ENCODE measurements at places on chromosomes 5 and 9.

- no peak for DNase-seq
Measured at GRCh38 chr9:127835991-127836516, 18.4 kb downstream of the ENG start.

DNA sequence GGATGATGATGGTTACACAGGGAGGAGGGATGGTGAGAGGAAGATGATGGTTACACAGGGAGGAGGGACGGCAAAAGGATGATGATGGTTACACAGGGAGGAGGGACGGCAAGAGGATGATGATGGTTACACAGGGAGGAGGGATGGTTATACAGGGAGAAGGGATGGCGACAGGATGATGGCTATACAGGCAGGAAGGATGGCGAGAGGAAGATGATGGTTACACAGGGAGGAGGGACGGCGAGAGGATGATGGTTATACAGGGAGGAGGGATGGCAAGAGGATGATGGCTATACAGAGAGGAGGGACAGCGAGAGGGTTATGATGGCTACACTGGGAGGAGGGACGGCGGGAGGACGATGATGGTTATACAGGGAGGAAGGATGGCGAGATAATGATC, 64.1 kb upstream of the FCN1 start:
- no peak for DNase-seq

DNA sequence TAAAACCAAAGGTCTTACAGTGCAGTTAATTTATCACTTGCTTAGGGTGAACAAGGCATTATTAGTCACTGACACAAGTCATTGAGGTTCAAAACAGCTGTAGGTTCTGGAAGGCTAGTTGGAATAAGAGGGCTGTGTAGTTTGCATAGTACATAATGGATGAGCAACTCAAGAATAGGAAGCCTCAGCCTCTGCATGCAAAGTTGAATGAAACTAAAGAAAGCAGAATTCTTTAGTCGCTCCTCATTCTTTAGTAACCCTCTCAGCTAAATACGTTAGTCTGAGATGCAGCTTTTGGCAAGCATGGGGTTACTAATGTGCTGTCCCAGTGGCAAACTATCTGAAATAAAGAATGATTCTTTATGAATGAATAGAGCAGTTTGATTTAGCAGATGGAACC, 74.2 kb downstream of the ADGRV1 start:
- DNase-seq, result no peak

DNA sequence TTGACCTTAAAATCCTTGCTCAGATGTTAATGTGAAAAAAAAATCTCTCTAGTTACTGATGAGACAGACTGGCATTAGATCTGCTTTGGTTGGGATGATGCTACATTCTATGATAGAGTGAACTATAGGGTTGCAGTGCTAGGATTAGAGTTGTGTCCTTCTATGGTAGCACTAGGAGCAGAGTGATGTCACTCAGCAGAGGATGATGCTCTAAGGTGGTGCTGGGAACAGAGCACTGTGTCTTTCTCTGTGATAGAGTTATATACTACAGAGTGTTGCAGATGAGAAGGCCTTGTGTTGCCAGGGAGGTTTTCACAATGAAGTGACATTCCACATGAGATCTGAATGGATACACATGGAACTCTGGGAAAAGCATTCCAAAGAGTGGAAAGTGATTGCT, 462.3 kb downstream of the CDH12 start:
- no peak for DNase-seq

DNA sequence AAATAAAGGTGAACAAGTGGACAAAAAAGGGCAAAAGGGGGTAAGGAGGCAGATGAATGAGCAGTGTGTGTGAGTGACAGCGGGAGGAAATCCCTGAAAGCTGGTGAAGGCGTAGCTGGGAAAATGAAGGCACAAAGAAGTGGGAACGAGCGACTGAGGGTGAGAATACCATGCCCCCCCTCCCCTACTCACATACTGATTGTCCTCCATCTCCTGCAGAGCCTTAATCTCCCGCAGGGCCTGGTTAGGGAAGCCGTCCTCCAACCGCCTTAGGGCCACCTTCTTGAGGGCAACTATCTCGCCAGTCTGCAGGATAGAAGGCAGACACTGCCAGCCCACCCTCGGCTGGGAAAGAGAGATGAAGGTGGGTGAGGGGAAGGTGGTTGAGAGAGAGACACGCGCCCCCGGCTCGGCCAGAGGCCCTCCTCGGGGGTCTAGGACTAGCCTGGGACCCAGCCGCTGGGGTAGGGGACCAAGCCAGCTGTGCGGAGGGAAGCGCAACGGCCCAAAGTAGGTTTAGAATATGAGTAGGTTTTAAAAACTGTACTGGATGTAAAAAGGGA, 522 bp downstream of the CDK20 start:
- no peak for DNase-seq

DNA sequence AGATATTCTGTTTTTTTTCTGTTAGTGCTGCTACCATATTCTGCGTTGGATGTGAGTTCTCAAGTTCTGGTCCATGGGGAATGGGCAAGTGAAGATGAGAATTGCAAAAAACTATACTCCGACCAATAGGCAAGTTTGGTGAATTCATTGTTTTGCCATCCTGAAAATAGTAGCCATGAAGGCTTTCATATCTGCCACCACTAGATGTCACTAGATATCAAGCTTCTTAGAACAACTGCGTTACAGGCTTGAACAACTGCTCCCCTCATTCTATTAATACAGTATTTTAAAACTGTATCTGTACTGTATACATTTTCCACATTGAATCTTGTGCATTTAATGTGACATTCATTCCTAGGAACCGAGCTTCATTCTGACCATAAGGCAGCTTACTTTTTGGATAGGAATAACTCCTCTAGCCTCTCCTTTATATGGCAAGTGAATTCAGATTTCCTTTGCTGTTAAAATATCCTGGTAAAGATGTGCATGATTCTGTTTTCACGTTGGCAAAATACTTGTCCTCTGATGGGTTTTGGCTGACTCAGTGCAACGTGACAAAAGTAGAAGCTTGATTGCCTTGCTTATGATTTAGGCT, 163.6 kb downstream of the SREK1 start:
- DNase-seq, result no peak

DNA sequence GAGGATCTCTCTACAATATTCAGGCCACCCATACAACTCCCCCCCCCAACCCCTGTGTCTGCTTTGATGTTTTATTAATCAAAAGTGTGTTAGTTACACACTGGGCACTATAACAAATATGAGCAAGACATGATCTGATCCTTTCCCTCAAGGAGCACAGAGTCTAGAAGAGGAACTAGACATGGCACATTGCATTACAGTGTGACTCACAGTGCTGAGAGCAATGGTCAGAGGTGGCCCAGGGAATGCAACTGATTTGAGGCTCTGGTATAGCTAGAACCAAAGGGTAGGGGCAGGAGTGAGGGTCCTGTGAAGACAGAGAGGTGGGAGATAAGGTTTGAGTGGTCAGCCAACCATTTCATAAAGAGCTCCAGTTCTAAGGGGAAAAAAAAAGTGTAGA, 539.2 kb downstream of the ACTL7B start:
- no peak for DNase-seq

- peak; percentile 35 for DNase-seq
Measured at GRCh38 chr5:74974451-74975091, 77.8 kb downstream of the GCNT4 start.

DNA sequence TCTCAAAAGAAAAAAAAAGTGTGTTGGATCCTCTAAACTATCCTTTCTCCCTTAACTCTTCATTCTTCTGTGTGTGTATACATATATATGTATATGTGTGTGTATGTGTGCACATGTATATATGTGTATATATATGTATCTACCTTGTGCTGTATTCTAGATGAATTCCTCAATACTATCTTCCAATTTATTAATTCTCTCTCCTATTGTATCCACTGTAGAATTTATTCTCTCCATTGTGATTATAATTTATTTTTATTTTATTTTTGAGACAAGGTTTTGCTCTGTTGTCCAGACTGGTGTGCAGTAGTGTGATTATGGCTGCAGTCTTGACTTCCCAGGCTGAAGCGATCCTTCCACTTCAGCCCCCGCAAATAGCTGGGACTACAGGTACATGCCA, 147.1 kb upstream of the ZNF618 start:
- DNase-seq, result no peak

DNA sequence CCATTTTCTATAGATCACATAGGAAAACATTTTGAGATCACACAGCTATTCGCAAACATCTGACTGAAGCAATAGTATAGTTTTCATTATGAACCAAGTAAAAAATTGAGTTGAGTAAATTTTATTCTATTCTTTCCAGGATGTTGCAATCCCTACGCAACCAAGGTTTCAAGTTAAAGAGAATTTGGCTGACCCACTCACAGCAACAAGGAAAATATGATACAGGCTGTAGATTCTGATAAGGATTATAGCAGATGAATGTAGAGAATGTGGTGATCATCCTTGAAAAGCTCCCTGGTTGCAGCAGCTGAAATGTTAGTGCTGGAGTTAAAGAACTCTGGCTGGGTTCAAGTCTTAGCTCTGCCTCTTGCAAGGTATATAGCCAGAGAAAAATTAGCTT, 4.7 kb downstream of the ABCA1 start:
- DNase-seq, result no peak

- DNase-seq, result peak; percentile 57
Measured at GRCh38 chr9:92094655-92095054, 20.6 kb downstream of the SPTLC1 start.

DNA sequence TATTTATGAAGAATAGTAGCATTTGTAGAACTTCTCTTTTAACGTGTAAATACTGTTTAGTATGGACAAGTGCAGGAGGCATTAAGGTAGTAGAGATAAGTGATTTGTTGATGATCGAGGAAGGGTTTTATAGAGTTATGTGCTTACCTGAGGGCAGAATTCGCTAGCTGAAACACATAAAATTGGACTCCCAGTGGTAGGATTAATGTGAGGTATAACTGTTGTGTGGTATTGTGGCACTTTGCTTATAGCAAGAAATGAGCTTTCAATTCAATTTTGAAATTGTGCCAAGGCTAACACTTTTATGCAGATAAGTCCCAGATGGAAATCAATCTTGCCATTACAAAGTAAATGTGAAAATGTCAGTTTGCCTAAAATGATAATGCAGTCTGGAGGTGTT, 1.2 kb downstream of the AP3S1 start:
- no peak for DNase-seq

- DNase-seq, result no peak
Measured at GRCh38 chr5:173984218-173984617, 4.8 kb upstream of the C5orf47 start.

DNA sequence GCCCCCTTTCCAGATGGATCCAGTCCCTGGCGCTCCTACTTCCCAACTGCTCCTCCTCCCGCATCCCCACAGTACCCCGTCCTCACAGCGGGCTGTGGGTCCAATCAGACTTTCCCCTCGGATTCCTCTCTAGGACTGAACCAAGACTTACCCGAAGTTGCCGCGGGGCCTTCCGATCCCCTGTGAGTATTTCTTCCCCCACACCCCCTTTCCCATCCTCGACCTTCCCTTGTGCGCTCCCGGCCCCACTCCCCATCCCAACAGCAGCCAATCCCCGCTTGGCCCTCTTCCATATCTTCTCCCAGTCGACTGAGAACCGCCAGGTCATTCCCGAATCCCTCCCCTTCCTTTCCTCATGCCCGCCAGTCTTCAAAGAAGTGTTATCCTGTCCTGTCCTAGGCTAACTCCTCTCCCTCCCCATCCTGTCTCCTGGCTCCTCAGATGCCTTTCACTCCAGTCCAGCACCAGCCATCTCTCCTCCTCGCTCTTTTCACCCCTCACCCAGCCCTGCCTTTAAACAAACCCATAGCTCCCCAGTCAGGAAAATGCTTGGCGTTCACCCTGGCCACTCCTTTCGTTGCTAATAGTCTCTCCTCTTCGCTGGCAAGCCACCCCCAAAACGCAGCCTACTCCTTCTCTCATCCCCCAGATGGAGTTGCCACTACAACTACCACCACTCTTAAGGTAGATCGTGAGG, 646 bp downstream of the SWI5 start:
- DNase-seq, result peak; percentile 33

DNA sequence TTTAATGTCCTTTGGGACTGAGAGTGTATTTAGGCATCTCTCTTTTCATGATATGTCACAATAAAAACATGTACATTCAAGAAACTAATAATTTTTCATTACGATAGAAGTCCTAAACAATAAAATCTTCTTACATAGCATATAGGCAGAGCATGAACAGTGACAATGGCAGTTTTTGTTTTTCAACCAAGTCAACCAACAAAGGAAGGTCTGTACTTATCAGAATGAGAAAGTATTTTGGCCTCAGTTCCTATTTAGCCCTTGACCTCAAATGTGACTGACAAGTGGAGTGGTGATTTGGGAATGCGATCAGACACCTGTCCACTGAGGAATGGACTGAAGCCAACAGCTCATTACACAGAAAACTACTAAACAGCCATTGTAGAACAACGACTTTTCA, 219.5 kb downstream of the TMEM161B start:
- DNase-seq, result no peak

DNA sequence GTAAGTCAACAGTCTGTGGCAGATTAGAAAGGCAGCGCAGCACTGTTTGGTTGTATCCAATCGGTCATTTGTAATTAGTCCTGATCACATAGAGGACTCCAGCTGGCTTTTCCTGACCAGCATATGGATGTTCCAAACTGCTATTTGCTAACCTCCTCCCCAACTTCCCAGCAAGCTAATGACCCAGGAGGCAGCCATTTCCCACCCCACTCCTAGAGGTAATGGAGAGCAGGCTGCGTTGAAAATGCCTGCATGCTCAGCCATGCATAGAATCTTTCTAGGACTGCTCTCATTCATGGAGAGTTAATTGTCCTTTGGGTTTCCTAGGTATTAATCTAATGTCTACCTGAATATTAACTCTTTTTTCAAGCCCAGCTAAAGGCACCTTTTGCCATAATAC, 850.6 kb upstream of the WWC1 start:
- no peak for DNase-seq

DNA sequence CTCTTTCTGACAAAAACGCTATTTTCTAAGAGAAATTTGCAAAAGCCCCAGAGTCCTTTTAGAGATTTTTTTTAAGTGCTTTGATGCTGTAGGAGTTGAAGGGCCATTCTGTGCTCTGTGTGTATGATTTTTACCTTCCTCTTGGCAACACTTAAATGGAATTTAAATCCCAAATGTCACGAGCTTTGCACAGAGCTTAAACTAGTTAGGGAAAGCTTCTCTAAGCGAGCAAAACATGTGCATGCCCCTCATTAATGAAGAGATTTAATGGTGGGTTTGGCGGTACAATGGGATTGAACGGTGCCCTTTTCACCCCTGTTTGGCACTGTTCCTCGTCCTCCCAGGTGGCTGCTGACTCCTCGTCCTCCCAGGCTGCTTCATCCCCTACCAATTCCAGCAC, 220.7 kb downstream of the DRD1 start:
- no peak for DNase-seq

- no peak for DNase-seq
Measured at GRCh38 chr9:116417464-116417863, 263.9 kb downstream of the PAPPA start.

DNA sequence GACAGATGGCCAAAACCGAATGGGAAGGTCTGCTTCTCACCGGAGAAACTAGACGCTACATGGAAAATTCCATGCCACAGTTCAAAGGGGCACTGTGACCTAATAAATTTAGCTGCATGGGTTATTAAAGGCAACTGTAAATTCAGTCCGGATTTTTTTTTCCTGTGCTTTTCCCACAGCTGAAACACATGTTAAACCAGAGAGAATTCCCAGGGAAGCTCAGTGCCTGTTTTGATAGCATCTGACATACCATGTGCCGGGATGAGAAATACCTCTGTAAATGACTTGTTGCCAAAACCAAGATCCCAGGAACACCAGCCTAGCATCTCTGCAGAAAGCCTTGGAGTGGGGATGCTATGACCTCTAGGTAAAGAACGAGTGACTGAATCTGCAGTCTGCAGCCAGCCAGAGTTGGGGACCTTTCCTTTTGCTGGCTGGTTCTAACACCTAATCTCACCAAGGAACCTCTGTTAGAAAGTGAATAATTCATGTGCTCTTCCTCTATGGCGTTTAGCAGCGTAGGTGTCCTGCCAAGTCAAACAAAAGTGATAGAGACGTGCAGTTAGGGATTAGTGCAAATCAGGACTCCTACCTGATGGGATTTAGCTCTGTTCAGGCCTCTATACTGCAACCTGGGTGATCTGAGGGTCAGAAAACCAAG, 77.9 kb downstream of the SLIT3 start:
- DNase-seq, result no peak

All from activated T-cell treated with anti-CD3 and anti-CD28 coated beads, Interleukin-2, amount 50 U/mL, for 24 hours (primary cell).